ENCODE measurements at places on chromosomes 6 and 20.
A peak's percentile ranks its signal among the peaks of the same experiment; 100 is the strongest.

DNA sequence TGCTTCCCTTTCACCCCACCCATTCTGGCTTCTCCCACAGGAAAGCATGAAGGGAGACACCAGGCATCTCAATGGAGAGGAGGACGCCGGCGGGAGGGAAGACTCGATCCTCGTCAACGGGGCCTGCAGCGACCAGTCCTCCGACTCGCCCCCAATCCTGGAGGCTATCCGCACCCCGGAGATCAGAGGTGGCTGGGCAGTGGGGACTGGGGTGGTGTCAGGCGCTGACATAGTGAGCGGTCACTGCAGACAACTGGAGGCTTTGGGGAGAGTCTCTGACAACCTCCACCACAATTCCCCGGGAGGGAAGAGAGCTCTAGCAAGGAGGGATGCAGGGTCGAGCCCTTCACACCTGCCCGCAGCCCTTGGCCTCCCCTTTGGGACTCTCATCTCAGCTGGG lies 18.1 kb downstream of the DNMT3B start:
- no peak for DNase-seq

DNA sequence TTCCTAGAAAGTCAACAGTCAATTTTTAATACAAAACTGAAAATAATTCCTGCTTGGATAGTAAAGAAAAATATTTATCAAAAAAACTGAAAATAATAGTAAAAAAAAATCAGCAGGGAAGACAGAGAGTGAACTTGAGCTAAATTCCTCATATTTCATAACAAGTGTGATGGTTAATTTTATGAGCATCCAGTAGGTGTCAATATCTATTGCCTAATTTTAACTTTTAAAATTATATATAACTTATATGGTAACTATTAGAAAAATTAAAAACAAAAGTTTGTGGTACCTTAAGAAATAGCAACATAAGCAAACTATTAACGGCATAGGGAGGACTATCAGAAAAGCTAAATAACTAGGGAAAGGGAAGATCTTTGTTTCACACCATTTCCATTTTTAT lies 2.1 kb downstream of the EPM2A start:
- no peak for DNase-seq

GRCh38 chr6:133899556-133899955 lies 10.6 kb downstream of the TCF21 start:
- no peak for DNase-seq

DNA sequence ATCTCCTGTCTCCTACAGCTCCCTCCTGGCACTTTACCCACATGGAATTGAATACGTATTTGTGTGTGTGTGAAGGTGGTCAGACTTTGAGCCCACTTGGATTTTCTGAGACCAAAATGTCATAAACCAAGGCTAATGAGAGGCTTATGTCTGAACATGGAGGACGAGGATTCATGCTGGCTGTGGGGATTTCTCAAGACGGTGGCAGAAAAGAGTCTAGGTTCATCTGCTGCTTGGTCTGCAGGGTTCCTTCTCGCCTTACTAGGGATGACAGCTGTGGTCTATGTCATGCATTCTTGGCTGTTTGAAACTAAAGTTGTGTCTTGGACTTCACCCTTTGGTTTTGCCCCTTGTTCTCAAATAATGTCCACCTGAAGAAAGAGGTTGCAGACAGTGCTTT lies 58.6 kb downstream of the FAM120B start:
- no peak for DNase-seq

- DNase-seq: no peak
Measured at GRCh38 chr20:8055096-8055495, 35.5 kb upstream of the TMX4 start.

- no peak for DNase-seq
Measured at GRCh38 chr20:3658716-3659491, 4.3 kb downstream of the GFRA4 start.

DNA sequence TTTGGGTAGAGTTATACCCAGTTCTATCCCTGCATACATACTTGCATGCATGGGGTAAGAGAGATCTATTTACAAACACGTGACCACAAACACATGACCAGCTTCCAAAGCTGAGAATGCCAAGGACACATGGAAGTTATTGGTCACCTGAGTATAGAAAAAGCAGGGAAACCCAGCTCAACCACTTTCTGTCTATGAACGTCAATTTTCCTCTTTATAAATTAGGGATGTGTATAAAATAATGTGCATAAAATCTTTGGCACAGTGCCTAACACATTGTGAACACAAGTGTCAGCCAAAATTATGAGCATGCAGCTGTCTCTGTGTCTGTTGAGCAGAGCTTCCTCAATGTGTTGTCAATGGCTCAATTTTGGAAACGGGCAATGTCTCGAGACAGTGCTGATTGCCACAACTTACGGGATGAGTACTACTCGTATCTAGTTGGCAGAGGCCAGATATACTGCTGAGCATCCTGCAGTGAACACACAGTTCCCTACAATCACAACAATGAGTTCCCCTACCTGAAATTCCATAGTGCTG lies 44.9 kb downstream of the TPD52L1 start:
- DNase-seq: no peak

GRCh38 chr6:85866758-85867401 lies 224.2 kb upstream of the SYNCRIP start:
- no peak for DNase-seq

DNA sequence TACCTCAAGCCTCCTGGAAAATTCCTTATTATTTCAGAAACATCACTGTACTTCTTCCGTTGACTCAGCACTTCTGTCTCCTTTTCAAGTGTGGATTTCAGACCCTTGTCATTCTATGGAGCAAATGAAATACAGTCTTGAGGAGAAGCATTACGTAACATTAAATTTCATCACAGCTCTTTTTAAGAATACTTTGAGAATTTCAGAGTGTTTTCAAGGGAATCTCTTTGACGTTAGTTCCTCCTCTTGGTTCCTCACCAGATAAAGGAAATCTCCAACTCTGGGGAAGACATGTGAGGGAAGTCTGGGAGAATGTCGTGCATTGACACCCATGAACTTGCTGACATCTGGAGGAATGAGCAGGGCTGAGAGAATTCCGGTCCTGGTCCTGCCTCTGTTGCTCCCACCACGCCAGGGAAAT lies 32.3 kb downstream of the UST start:
- DNase-seq: no peak

DNA sequence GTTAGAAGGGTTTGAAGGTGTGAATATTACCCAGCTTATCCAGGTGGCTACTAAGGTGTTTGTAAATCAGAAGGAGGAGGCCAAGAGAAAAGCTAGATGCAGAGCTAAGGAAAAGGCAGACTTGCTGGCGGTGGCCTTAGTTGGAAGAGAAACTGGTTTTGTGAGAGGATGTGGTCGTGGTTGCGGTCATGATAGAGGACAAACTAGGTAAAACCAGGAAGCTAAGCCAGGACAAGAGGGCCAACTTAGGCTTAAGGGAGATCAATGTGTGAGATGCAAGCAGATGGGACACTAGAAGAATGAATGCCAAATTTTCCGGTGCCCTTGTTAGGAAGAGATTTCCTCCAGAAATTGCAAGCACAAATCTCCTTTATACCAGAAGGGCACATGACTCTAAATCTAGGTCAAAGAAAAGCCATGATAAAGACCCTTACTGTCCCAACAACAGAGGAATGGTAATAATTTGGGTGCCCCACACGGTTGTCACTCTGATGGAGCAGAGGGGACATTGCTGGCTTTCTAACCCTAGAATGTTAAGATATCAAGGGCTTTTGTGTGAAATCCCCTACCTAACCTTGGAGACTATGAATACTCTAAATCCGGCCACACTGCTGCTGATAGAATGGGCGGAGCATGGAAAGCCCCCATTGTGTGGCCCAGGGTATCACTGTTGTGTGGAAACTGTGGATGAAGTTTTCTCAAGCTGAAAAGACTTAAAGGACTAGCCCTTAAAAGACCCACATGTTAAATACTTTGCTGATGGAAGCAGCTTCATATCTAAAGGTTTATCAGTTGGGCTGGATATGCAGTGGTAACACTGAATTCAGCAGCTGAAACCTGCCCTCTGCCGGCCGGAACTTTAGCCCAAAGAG lies 7.8 kb downstream of the IL22RA2 start:
- no peak for DNase-seq

- DNase-seq: no peak
Measured at GRCh38 chr6:80211286-80211685, 104.8 kb downstream of the BCKDHB start.

DNA sequence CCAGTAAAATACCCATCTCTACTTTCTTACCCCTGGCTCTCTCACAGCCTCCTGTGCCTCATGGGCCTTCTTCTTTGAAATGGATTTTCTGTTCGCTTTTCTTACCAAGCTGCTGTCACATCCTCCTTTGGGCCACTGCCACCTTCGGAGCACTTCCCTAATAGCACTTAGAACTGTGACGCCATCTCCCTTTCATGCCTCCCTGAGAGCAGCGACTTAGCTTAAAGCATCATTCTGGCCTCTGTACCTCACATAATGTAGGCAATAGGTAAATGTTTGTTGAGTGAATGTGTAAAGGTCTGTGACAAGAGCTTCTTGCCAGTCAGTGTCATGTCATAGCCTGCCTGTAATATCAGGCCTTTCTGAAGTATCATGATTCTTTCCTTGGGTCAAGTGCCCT lies 78.8 kb downstream of the ADGRG6 start:
- no peak for DNase-seq

- DNase-seq: no peak
Measured at GRCh38 chr20:31322504-31322903, 14.1 kb upstream of the DEFB116 start.

DNA sequence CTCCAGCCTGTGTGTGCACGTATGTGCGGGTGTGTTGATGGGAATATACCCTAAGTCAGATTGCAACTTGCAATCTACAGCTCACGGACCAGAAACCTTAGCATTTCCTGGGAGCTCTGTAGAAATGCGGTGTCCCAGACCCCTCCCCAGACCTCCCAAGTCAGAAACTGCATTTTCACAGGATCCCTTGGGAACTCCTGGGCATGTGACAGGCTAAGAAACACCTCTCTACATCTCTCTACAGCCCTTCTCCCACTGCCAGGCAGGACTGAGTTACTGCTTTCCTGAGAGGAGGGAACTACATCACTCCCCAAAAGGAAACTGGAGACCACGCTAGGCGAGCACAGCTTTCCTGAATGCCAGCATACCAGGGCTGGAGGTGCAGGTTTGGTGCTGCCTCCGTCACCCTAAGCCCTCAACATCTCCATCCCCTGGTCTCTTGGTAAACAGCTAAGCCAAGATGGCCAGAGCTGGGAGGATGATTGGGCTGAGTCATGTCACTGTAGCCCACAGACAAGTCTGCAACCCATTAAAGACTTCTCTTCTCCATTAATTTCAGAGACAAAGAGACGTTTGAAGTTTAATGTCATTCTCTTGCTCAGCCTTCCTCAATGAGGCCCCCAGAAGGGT lies 194.4 kb downstream of the BMP7 start:
- DNase-seq: no peak

GRCh38 chr6:9504191-9504590 lies 910.7 kb downstream of the TFAP2A start:
- no peak for DNase-seq

DNA sequence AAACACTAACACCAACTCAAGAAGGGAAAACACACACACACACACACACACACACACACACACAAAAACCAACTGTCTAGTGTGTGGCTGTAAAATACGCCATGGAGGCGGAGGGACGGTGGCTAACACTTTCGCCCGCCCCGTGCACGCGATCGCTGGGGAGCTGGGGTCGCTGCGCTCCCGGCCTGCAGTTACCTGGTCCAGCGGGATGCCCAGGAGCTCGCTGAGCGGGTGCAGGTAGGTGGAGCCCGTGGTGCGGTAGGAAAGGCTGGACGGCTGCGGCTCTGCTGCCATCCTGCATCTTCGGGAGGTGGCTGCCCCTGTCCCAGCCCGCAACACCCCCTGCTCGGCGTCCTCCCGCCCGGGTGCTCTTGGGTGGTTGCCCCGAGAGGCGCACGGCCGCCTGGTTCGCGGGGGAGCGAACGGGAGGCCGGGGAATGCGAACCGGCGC lies 303 bp downstream of the MBOAT1 start:
- peak; percentile 31 for DNase-seq

GRCh38 chr6:40668203-40668602 lies 81.0 kb upstream of the LRFN2 start:
- no peak for DNase-seq

- DNase-seq: peak; percentile 81
Measured at GRCh38 chr20:32484958-32485769, 100.0 kb downstream of the NOL4L start.

GRCh38 chr6:39752835-39753724 lies 27.9 kb upstream of the KIF6 start:
- DNase-seq: no peak

- no peak for DNase-seq
Measured at GRCh38 chr20:44803383-44803941, 6.9 kb downstream of the RIMS4 start.

GRCh38 chr6:31956796-31957195 lies 2.0 kb downstream of the NELFE start:
- no peak for DNase-seq

GRCh38 chr6:105453968-105454367 lies 51.1 kb upstream of the PREP start:
- DNase-seq: no peak

GRCh38 chr6:134519465-134519864 lies 201.6 kb upstream of the SGK1 start:
- DNase-seq: peak; percentile 28

- no peak for DNase-seq
Measured at GRCh38 chr20:24303393-24304170, 165.8 kb upstream of the SYNDIG1 start.

DNA sequence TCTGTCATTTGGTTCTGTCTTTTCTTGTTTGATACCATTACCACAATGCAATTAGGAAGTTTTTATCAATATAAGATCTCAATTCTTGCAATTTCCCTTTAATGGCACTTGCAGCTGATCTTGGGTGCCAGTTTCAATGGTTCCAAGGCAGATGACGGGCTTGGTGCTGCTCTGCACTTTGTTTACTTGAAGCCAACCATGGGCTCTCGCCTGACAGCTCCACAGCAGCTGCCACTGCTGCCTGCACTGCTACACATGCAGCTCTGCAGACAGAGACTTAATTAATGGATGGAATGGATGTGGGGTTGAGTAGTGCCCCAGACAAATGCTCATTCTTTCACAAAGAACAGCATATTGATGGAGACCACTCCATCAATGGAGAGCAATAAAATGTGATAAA lies 1024.3 kb upstream of the EPHA7 start:
- DNase-seq: no peak

- DNase-seq: no peak
Measured at GRCh38 chr20:39259010-39259803, 297.1 kb downstream of the DHX35 start.

Measured in stimulated activated naive CD4-positive, alpha-beta T cell (primary cell).